Activated CD4-positive, alpha-beta memory T cell treated with anti-CD3 and anti-CD28 coated beads for 36 hours (primary cell): ENCODE measurements at places on chromosomes 2 and 18. TPM values are rescaled to one million over a fixed set of nuclear protein-coding genes. Genes with fewer than 3 reads are reported as not detected.

- DNase-seq = no peak
These were observed 62.9 kb downstream of the DIS3L2 start for GRCh38 chr2:232024457-232024856.

DNA sequence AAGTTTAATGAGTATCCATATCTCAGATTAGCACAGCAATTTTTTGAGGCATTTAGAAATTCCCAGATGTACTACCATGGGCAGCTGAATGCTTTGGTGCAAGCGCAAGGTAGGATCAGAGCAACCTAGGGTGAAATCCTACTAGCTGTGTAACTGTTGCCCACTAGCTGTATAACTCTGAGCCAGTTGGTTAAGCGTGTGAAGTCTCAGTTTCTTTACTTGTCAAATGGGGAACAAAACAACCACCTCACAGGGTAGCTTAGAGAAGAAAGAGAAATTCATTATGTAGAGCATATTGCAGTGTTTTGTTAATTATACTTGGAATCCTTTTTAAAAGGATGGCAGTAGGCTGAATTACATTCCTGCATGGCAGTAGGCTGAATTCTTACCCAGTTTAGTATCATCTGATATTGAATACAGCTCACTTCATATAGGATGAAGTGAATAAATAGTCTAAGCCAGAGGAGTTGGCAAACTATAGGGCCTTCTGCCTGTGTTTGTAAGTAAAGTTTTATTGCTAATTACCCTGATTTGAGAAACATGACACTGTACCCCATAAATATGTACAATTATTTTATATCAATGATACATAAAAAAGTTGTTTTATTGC lies 180.7 kb downstream of the PLCL1 start:
- DNase-seq = no peak

The INO80D gene
- 15.3 TPM for total RNA-seq

The ZC3H8 gene
- total RNA-seq = 13.0 TPM

The KCNF1 gene
- total RNA-seq = not detected

- no peak for DNase-seq
These were observed 163.5 kb upstream of the POU3F3 start for GRCh38 chr2:104690255-104690984.

DNA sequence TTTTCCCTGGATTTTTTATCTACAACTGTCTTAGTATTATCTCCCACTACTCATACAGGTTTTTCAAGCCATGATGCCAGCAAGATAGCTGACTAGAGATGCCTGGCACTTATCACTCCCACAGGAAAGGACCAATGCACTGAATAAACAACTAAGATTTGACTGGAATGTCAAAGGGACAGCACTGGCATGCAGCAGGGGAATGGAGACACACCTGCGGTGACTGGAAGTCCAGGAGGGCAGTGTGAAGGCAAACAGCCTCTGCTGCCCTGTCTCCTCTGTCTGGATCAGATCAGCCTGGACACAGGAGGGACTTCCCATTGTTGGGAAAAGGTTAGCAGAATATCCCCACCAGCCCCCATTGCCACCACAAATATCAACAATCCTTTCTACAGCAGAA lies 85.1 kb downstream of the TMEM237 start:
- no peak for DNase-seq

The SH3YL1 gene
- 23.5 TPM for total RNA-seq

DNA sequence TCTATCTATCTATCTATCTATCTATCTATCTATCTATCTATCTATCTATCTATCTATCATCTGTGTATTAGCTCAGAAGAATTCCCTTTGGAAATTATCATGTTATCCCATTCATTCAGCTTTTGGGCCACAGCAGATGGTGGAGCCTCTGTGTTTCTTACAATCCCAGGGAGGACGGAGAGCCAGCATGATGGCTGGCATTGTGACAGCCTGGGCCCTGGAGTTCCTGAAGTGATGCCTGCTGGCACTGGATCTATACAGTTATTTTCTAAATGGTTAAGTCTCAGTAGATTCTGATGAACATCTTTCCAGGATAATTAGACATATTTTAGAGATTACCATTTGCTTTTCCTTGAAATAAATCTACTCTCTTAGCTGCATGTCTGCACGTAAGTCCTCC lies 385.4 kb upstream of the NXPH2 start:
- no peak for DNase-seq

The HOXD12 gene
- not detected for total RNA-seq

GRCh38 chr2:128710729-128711128 lies 392.1 kb upstream of the HS6ST1 start:
- DNase-seq = no peak

- no peak for DNase-seq
These were observed 39.1 kb upstream of the FAM124B start for GRCh38 chr2:224440988-224441387.

DNA sequence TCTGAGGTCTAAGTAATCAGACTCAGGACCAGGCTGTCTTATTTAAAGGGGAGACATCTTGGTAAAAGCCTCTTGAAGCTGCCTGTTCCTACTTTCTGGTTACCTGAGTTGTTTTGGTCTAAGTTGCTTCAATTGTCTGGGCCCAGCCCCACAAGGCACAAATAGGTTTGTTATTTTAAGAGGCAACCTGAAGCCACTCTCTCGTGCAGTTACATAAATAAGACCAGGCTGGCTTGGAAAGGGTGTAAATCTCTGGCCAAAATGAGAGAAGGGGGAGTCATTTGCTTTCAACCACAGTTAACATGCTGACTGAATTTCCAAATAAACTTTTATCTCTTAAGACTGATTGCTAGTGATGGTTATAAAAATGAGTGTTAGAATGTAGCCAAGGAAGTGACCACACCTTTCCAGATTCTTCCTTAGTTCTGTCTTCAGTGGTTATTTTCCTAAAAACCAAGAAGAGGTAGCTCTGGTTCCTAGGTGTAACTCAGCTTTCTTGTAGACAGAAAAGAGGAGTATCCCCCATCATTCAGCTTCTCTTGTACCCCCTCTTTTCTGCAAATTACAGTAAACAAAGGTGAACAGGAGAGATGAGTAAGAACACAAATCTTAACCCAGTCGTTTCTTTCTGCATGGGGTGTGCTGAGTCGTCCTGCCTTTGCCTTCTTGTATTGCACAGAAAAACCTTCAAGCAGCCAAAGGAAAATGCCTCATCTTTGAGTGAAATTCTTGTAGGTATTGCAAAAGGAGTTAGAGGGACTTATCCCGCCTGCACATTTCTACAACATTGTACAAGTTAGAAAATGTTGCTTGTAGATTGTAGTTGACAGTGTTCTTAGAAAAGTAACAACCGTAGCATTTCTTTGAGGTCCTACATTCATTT lies 161.5 kb upstream of the NT5C1B start:
- no peak for DNase-seq

- no peak for DNase-seq
These were observed 424.3 kb downstream of the SLC4A3 start for GRCh38 chr2:220051716-220052115.

The IL36A gene
- total RNA-seq = not detected

GRCh38 chr2:156695020-156695419 lies 258.8 kb downstream of the GPD2 start:
- DNase-seq = no peak

The BOLL gene
- not detected for total RNA-seq

The RBM44 gene
- 0.75 TPM for total RNA-seq

The CYP27A1 gene
- total RNA-seq = not detected

- DNase-seq = peak; percentile 11
These were observed 188.0 kb downstream of the CDH7 start for GRCh38 chr18:65938592-65939372.

DNA sequence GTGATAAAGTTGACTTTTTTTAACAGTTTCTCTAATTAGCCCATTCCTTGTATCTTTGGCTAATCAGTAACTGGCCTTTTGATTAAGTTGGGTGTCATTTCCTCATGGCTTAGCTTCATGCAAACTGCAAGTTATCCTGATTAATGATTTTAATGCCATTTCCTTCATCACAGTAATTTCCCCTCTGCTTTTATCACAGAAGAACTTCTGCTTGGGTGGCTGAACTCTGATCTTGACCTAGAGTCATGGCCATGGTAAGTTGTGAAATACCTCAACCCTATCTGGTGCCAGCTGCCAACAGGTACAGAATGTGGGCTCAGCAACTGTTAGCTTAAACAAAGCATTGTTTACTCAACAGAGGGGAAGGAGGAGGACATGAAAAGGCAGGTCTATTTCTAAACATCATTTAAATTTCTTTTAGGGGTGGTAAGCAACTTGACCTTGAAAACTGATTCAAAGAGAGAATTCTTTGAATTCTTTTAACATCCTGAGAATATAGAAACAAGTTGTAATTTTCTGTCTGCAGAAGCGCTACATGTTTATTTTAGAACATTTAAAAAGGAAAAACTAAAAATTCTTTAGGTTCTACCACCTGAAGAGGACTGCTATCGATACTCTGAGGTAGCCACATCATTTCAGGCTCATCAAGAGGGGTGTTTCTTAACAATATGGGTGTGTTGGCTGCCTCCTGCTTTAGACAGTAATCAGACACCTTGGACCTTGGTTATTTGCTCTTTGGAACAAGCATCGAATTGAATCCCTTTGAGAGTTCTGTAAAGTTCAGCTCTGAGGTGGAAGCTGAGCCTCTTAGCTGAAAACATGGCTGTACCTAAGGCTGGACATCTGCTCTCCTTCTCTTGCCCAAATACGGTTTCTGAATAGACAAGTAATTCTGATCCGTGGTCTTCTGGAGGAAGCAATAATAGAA lies 39.7 kb downstream of the ANXA4 start:
- DNase-seq = no peak

- peak; percentile 58 for DNase-seq
These were observed 53.2 kb downstream of the FAM168B start for GRCh38 chr2:131039908-131040660.
